Activated gamma-delta T cell (primary cell): ENCODE measurements at places on chromosomes 3 and 15.

- DNase-seq = no peak
These were observed 256.1 kb downstream of the PLCL2 start for GRCh38 chr3:17140670-17141505.

DNA sequence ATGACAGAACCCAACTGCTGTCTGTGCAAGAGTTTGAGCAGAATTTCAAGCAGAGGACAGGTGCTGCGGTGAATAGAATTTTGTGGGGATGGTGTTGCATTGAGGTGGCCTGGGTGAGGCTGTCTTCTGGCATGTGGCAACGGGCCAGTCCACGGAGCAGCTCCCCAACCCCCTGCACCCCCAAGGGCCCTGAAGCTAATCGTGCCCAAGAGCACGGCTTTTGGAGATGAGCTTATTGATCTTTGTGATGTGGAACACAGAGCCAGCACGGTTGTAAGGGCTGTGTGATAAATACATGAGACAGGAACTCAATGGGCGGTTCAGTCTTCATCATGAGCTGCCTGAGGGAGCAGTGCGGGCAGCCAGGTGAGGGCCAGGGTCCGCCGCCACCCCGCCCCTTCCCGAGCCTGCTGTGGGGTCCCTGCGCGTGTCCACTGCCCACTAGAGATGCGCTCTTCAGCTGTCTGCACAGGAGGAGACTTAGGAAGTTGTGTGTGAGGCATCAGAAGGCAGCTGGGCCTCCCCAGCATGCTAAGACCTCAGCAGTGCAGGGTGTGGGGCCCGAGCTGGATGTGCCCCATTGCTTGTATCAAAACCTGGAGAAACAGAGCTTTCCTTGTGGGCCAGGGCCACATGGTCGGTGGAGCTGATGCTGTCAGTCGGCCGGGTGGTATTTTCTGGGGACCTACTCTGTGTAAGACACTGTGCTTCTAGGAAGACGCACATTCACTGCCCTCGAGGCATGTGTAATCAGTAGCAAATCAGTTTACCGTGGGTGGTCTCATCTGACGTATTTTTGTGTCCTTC, 90.5 kb downstream of the CHRNA7 start:
- no peak for DNase-seq

DNA sequence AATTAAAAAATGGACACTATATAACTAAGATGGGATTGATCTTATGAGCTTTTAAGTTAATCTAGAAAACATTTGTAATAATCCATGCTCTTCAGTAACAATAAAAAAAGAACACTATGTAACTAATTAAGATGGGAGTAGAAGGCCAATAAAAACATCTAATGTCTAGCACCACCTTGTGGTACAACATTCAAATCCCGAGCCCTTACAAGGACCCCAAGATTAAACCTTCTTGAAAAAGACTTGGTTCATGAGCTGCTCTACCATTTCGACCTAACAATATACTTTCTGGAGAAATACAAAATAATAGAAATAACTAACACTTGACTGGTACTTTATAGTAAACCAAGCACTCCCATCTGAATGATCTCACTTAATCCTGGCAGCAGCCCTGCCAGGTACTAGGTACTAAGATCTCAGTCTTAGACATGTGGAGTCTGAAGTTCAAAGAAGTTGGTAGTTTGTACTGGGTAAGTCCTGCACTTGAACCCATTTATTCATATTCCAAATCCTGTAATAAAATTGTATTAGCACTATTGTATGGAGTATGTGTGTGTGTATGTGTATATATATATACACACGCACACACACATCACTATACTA, 21.8 kb downstream of the METTL6 start:
- DNase-seq = no peak

DNA sequence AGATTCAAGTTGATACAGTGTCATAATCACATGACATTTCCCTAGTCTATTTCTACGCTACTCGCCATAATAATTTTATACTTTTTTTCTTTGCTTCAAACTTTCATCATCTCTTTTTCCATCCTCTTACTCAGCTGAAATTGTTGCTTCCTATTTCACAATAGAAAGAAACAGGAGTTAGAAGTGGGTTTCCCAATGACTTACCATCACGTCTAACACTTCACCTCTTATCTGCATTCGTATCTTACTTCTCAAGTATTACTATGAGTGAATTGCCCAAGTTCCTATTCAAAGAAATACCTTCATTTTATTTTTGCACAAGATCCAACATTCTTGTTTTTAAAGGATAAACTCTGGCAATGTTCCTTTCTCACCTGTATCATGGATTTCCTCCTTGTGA, 1539.9 kb downstream of the SI start:
- DNase-seq = no peak

DNA sequence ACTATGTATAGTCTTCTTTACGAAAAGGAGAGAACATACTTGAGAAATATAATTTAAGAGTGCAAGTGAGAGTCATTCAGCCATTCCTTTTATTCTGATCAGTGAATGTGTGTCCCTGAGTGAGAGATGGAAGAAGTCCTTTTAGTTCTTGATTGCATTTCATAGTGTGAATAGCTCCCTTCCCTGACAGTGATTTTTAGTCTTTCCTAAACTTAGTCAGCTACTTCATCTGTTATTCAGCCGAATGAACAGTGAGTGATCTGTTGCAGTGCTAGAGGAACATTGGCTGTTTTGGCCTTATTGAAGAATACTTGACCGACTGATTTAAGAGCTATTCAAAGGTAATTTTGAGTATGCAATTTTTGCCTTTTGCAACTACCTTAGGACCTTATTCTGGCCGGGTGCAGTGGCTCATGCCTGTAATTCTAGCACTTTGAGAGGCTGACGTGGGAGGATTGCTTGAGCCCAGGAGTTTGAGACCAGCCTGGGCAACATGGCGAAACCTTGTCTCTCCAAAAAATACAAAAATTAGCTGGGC, 45.5 kb downstream of the UBE2E2 start:
- no peak for DNase-seq
